T-helper 2 cell treated with Interferon-gamma antibody and Interleukin-4, amounts not matched to agents 5 μg/mL and 100 μg/mL, for 36 hours (primary cell): ENCODE measurements at places on chromosomes 16 and 17.

DNA sequence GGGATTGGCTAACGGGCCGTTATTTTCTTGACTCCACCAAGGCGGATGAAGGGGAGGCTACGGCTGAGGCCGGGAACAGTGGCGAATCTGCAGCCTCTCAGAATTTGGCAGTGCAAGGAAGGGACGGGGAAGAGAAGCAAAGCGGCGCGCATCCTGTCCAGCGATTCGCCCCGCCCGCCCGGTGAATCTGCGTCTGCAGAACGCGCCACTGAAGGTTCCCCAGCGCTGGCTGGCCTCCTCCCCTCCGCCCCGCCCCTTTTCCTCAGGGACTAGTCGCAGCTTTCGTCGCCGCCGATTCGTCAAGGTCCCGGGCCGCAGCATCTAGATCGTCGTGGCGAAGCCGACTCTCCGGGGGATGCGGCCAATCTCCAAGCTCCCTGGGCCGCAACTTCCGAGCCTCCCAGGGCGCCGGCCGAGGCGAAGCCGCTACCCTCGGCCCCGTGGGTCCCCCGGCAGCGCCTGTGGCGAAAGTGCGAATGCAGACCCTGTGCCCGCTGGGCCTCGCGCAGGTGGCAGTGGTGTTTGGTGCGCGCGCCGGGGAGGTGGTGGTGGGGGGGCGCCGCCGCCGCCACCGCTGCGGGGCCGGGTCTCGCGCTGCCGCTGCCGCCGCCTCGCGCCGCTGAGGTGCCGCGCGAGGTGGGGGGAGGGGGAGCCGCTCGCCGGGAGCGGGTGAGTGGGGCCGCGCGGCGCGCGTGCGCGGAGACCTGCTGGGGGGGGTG is at the start of gene SETD1A:
Gene SETD1A, plus strand, starts transcription at position 299 of the 719 bp plus-strand sequence. CDS start 978 bp downstream, outside the sequence.
- H3K27me3 ChIP-seq: no peaks in the 10 kb centered on the region

GRCh38 chr17:57943140-57943539 is 12.1 kb downstream of the CUEDC1 start:
- no peak for DNase-seq
- no peaks in the 10 kb centered on the region for H3K36me3 ChIP-seq
- H3K27ac ChIP-seq: no peak overlapping the region
- no peak overlapping the region for H3K4me3 ChIP-seq
- H3K4me1 ChIP-seq: peaks cover 13% of the 10 kb centered on the region

DNA sequence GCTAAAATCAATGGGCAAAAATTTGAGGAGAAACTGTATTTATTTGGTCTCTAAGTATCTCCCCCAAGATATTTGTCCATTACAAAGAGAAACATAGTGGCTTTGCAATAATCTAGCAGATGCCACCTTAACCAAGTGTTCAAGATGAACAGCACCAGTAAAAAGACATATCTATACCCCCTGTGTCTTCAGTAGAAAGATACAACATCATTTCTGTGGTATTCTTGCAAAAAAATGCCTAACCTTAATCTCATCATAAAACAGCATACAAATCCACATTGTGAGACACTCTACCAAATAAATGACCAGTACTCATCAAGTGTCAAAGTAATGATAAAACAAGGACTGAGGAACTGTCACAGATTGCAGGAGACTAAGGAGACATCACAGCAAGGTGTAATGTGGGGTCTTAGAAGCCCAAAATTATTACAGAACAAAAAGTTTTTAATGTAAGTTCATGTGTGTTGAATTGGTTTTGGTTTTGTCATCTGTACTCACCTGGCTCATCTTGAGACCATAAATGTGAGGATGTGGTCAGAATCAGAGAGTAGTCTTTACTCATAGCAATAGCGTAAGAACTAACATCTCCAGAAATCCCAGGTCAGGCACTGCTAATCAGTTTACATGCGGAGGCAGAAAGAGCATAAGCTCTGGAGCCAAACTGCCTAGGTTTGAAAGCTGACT is 77.2 kb downstream of the AATF start:
- no peaks in the 10 kb centered on the region for H3K27me3 ChIP-seq
- no peak overlapping the region for H3K4me3 ChIP-seq
- H3K36me3 ChIP-seq: peaks cover 15% of the 10 kb centered on the region
- DNase-seq: peak; percentile 38
- peaks cover 32% of the 10 kb centered on the region for H3K4me1 ChIP-seq

- no peaks in the 10 kb centered on the region for H3K4me1 ChIP-seq
- no peak overlapping the region for H3K27ac ChIP-seq
- no peak overlapping the region for H3K4me3 ChIP-seq
- peaks cover 6% of the 10 kb centered on the region for H3K27me3 ChIP-seq
- H3K36me3 ChIP-seq: no peaks in the 10 kb centered on the region
- no peak for DNase-seq
Measured at GRCh38 chr16:48057048-48057447, 98.7 kb downstream of the ABCC12 start.

- H3K27me3 ChIP-seq: peaks cover 28% of the 10 kb centered on the region
- H3K36me3 ChIP-seq: no peaks in the 10 kb centered on the region
- H3K27ac ChIP-seq: no peak overlapping the region
- DNase-seq: no peak
Measured at GRCh38 chr16:82735673-82736091, 108.9 kb downstream of the CDH13 start.

- H3K27me3 ChIP-seq: no peaks in the 10 kb centered on the region
- no peaks in the 10 kb centered on the region for H3K36me3 ChIP-seq
- no peak overlapping the region for H3K27ac ChIP-seq
Measured at GRCh38 chr17:73598212-73598611, 46.0 kb downstream of the SDK2 start.
